ENCODE measurements at places on chromosomes 6 and 20.

DNA sequence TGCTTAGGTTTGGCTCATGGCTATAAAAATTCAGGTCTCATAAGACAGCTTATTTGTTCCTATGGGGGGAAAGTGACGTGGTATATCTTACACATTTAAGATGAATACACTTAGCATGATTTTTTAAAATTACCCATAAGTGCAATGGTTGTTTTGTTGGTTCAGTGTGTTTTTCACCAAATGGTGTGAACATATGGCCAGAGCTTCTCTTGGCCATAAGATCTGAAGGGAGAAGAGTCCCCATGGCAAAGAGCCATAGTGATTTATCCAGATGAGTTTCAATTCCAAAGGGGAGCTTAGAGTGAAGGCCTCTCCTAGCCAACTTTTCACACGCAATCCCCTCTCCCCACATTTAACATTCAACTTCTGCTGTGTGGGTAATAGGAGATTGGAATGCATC is 107.6 kb downstream of the TMEM242 start:
- DNase-seq: no peak

DNA sequence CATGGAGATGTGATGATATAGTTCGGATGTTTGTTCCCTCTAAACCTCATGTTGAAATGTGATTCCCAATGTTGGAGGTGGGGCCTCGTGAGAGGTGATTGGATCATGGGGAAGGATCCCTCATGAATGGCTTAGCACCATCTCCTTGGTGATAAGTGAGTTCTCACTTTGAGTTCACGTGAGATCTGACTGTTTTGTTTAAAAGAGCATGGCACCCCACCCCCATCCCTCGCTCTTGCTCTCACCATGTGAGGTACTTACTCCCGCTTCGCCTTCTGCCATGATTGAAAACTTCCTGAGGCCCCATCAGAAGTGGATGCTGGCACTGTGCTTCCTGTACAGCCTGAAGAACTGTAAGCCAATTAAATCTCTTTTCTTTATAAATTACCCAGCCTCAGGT is 10.9 kb downstream of the SLC32A1 start:
- DNase-seq: no peak

DNA sequence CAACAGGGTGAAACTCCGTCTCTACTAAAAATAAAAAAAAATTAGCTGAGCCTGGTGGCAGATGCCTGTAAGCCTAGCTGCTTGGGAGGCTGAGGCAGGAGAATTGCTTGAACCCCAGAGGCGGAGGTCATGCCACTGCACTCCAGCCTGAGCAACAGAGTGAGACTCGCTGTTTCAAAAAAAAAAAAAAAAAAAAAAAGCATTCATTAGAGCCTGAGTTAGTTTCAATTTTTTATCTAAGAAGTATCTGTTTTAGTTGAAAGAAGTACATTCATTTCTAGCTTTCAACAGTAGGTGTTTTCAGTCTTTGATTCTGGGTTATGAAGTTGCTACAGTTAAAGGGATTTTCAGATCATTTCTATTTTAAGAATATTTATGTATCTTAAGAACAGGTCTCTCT is 42.2 kb downstream of the ZNF292 start:
- no peak for DNase-seq

GRCh38 chr6:35370785-35371493 is 28.6 kb downstream of the PPARD start:
- DNase-seq: no peak

DNA sequence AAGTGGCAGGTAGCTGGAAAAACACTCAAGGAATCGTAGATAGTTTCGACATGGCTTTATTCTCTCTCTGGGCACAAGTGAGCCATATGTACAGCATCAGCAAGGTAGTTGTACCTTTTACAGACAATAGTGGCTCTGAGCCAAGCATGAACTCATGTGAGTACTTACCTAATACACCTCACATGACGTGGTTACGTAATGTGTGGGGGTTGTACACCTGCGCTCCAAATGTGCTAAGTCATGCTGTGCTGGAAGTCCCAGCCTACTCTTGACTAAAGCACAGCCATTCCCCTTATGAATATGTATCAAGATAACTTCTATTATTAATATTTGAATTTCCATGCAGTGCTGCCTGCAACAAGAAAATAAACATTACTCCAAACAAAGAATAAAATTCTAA is 78.8 kb upstream of the HMGN3 start:
- no peak for DNase-seq

- peak; percentile 22 for DNase-seq
These were observed at the start of gene ETV7 for GRCh38 chr6:36387440-36388303. TSS of gene ETV7 (minus strand) at chr6:36387669. CDS start at chr6:36387541, 128 bp downstream.

DNA sequence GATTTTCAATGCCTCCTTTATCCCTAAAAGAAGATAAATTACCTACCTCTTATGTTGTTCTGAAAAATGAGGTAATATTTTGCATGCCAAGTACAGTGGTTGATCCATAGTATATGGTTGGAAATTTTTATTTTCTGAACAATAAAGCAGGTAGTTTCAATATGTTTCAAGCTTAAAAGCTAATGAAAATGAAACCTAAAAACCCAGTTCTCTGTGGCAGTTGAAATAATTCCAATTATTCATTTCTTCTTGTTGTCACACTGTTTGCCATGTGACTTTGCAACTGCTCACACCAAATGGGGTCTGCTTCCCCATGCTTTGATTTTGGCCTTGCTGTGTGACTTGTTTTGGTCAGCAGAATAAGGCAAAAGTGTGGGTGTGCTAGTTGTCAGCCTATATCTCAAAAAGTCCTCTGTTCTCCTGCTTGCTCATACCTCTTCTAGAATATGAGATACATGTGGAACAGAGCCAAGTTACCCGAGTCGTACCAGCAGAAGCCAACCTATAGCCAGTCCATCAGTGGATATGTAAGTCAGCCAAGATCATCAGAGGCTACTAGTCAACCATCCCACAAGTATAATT is 197.2 kb upstream of the THEMIS start:
- no peak for DNase-seq

DNA sequence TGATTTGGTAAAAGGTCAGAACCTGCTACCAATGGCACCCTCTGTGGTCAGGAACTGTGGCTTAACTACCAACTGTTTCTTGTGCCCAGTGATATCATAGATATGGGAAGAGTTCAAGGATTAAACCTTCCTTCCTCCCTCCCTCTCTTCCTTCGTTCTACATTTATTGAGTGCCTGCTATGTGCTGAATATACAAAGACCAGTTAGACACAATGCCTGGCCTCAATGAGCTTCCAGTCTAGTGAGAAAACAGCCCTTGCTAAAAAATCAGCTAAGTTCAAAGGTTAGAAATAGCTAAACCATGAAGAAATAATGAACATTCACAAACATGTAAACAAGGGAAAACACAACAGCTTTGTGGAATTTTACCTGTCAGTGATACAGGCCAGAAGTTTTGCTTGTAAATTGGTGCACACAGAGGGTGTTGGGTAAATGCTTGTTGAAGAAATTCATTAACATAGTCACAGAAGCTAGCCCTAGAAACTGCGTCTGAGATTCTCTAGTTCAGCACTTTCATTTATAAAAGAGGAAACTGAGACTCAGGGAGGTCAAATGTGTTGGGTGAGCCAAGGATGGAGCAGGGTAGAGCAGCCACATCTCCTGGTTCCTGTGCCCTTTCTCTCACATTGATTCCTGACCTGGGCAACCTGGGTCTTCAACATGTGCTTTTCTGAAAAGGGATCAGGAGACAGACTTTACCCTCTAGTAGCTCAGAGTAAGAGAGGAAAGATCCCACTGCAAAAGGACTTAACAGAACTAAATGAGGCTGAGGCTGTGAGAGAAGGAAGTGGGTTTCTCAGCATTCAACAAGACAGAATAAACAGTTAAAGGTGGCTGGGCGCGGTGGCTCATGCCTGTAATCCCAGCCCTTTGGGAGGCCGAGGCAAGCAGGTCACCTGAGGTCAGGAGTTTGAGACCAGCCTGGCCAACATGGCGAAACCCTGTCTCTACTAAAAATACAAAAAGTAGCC is 14.4 kb upstream of the FOXO3 start:
- no peak for DNase-seq

- no peak for DNase-seq
These were observed 33.9 kb downstream of the KIZ start for GRCh38 chr20:21159658-21160380.

DNA sequence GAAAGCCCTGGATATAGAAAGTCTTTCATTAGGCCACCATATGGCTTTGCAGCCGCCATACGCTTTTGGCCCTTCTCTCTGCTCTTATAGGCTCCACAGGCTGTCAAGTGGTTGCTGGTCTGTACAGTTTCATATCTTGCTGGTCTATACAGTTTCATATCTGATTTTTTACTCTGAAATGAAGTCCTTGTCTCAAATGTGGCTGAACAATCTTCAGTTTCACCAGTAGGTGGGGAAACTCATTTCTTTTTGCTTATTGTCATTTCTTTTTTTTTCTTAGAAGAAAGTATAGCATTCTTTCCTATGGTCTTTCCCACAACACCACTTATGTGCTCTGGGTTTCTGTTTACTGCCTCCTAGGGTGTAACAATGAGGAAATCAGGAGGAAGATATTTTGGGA is 771.4 kb upstream of the MMS22L start:
- no peak for DNase-seq

All from T-helper 9 cell (primary cell).